SJCRH30 (cell line): ENCODE measurements at places on chromosomes 7 and 10. TPM values are rescaled to one million over a fixed set of nuclear protein-coding genes. Genes with fewer than 3 reads are reported as not detected.

Gene FAM24B
- total RNA-seq, result 11.2 and 19.9 TPM in 2 replicates

Gene ACTL6B
- not detected in 2 replicates for total RNA-seq

Gene AS3MT
- 13.7 and 14.8 TPM in 2 replicates for total RNA-seq

Gene MYOZ1
- total RNA-seq, result 0.26 and 0.84 TPM in 2 replicates

GRCh38 chr7:4269086-4269485, 413.0 kb upstream of the FOXK1 start:
- no peak for DNase-seq
- H3K4me3 ChIP-seq, result no peak overlapping the region
- H3K27me3 ChIP-seq, result no peaks in the 10 kb centered on the region
- H3K4me1 ChIP-seq, result no peaks in the 10 kb centered on the region
- no peak overlapping the region for H3K27ac ChIP-seq

DNA sequence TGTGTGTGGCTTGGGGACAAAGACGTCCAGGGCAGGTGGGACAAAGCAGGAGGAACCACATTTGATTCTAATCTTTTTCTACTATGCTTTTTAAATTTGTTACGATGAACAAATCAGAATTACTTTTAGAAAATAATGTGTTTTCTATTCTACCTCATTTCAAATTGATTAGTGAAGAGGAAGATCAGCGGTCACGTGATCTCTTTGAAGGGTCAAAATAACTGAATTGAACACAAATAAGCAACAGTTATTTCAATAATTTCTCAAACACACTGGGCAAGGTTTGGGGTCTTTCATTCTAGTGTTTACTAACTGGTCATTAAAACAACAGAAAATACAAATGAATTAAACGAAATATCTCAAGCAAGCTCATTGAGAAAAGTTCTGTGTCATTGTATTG, 773.0 kb upstream of the IGFBP3 start:
- H3K27me3 ChIP-seq, result no peaks in the 10 kb centered on the region
- peaks cover 3% of the 10 kb centered on the region; the same call in 1 of the 2 replicates for H3K4me1 ChIP-seq
- no peak overlapping the region for H3K27ac ChIP-seq
- H3K36me3 ChIP-seq, result no peaks in the 10 kb centered on the region
- DNase-seq, result no peak
